Iris pigment epithelial cell (primary cell): ENCODE measurements at places on chromosomes 12 and 14.
A peak's percentile ranks its signal among the peaks of the same experiment; 100 is the strongest.

DNA sequence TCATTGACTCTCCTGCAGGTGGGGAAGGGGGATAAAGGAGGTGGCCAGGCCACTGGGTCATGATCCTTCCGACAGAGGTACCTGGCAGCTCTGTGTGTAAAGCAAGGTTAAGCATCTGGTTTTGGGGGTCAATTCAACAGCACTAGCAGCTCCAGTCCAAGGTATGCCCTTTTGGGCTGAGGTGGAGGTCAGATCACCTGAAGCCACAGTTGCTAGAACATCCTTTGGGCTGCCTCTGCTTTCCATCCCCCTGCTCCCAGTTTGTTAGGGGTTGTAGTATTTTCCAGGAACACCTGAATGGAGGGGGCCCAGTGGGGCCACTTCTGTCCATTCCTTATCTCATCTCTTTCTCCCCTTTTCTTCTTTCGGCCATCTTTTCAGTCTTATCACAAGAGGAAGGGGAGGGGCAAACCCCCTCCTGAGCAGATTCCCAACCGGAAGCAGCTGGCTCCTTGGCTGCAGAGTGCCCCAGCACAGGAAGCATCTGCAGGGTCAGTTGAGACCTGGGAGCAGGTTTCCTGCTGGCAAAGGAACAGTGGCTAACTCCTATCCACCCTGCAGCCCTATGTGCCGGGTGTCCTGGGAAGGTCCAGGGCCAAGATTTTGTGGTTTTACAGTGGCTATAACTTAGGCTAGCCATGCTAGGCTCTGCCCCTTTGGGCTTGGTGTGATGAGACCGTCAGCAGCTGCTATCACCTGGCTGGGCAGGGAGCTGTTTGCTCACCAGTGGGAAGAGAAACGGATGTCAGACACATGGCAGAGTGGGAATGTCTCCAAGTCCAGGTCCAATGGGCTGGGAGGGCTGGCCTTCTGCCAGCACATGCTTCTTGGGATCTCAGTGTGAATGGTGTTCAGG lies 40.2 kb downstream of the SH2B3 start:
- DNase-seq = peak; percentile 48

DNA sequence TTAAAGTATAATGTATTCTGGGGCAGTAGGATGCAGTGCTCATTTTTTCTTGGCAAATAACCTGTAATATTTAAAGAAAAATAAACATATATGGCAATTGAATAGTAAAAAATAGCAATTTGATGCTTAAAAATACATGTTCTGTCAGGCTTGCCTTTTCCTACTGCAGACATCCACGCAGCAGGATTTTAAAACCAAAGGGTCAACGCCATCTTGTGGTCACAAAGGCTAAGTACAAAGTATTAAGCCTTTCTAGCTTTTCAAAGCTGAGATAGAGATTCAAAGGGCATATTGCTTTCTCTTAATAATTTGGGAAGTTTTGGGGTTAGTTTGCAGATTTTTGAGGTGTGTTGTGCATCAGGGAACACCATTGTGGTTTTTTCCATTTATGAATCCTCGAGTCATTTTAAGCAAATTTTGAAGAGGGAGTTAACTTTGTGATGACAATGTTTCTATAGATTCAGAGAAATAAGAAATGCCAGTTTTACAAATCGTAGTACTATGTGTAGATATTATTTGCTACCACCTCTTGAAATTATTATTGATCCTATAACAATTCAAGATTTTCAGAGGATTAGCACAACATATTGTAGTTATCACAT lies 4.7 kb upstream of the CCER1 start:
- peak; percentile 52 for DNase-seq

GRCh38 chr12:104282109-104282508 lies 21.4 kb upstream of the EID3 start:
- peak; percentile 78 for DNase-seq

DNA sequence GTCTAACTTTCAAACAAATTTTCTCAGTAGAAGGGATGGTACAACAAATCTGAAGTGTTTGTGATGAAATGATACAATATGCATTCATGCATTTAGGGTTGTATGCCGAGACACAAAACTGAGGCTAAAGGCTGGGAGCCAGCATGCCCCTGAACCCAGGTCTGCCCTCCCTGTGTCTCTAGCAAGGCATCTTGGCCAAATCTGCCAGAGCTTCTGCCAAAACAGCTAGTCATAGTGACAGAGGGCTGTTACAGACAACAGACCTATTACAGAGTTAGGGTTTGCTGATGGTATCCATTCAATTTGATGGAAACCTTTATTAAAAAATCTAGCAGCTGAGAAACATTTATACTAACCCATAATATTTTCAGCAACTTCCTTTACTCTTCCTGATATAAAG lies 11.3 kb upstream of the CHPT1 start:
- no peak for DNase-seq

DNA sequence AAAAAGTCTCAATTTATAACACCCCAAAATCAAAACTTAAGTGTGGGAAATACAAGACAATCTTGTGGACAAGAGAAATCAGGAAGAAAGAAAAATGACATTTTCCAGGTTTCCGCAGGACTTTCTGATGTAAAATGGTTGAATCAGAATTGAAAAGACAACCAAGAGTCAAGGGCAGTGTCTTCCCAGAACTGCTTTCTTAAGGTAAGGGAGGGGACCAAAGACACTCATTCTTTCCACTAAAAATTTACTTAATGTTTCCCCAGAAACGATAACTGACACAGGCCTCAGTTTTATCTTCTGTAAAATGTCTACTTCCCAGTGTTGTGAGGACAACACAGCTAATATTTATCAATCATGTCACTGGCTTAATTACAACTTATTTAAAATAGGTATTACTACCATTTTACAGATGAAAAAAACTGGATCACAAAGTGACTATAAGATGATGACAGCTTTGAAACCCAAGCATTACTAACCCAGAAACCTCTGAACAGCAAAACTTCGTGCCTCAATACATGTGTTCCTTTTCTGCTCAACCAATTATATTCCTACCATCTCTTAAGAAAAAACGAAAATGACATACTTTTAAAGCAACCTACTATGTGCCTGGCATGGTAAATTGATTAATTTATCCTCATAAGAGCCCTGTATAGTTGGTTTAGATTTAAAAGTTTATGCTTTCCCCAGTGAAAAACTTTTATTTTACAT lies 4.6 kb downstream of the SINHCAF start:
- DNase-seq = no peak

DNA sequence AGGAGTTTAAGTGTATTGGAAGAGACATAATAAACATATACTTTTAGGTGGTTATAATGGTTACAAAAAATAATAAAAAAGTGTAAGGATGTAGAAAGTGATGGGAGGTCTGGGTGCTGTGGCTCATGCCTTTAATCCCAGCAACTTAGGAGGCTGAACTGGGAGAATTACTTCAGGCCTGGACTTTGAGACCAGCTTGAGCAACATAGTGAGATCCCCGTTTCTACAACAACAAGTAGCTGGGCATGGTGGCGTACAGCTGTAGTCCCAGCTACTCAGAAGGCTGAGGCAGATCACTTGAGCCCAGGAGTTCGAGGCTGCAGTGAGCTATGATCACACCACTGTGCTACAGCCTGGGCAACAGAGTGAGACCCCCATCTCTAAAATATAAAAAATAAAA lies 19.0 kb downstream of the NUBPL start:
- DNase-seq = no peak

GRCh38 chr14:104294983-104295680 lies 156.7 kb downstream of the KIF26A start:
- no peak for DNase-seq

DNA sequence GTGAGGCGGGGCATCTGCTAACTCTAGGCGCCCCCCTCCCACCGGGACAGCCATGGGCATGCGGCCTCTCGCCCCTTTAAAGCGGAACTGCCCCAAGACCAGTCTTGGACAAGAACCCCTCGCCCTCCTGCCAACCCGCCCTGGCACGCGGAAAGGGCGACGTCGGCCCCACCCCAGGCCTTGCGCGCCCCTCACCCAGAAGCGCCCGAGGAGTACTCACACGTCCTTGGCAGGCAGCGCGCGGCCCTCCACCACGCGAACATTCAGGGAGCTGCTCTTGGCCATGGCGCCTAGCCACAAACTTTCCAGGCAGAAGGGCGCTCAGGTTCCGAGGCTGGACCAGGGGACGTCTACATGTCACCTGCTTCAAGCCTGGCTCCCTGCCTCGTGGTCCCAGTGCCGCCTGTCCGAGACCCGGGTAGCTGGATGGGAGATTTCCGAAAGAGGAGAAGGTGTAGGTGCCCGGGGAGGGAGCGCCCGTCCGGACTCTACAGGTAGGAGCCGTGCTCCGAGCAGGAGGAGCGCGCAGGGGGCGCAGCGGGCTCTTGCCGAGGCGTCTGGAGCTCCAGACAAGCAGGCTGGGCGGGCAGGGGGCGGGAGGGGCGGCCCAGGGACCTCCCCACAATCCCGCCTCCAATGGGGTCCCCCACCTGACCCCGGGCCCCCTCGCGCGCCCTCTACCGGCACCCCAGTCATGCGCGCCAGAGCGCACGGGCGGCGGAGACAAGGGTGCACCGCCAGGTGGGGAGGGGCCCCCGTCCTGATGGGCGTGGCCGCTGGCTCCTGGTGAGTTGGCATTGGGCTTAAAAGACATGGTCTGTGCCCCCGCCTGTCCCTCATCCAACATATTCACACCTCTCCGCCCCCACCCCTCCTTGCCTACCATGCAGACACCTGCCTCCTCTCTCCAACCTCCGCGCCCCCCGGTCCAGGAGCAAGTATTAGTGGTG lies at the start of gene RASAL1:
Gene RASAL1 (minus strand): TSS at position 584 of the 950 bp plus-strand sequence. CDS start 299 bp downstream, at position 285.
- DNase-seq = no peak
